Activated CD8-positive, alpha-beta memory T cell treated with anti-CD3 and anti-CD28 coated beads for 4 hours (primary cell): ENCODE measurements at places on chromosomes 1 and 21.

DNA sequence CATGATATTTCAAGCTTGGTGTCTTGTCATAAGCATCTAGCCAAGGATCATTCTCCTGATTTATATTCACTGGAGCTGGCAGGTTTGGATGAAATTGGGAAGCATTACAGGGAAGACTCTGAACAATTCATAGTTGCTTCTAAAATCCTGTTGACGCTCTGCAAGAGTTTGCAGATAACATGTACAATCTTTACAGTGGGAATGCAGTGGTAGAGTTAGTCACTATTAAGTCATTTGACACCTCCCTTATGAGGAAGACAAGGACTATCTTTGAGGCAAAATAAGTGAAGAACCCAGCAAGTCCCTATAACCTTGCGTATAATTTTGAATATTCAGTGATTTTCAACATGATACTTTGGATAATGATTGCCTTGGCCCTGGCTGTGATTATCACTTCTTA lies 45.3 kb upstream of the CRB1 start:
- DNase-seq: no peak

GRCh38 chr21:37490084-37490483 lies 123.5 kb downstream of the DYRK1A start:
- DNase-seq: no peak

GRCh38 chr1:119924948-119925898 lies 28.9 kb upstream of the ADAM30 start:
- no peak for DNase-seq

DNA sequence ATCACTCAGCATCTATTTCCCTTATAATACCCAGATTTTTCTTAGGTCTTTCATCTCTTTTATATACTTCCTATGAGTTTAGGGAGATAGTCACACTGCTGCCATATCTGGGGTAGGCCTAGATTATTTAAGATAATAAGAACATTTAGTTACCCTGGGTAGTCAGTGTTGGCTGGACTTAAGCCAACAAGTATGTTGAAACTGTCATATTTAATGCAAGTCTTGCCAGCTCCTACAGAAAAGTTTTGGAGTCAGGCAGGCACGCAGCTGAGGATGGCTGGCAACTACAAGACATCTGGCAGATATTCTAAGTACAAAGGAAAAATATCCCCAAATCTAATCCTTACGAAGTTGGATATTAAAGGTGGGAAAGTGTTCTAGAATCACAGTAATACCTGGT lies 19.2 kb upstream of the DEPDC1 start:
- DNase-seq: no peak

- DNase-seq: no peak
These were observed 1.0 kb upstream of the HP1BP3 start for GRCh38 chr1:20787840-20788795.

DNA sequence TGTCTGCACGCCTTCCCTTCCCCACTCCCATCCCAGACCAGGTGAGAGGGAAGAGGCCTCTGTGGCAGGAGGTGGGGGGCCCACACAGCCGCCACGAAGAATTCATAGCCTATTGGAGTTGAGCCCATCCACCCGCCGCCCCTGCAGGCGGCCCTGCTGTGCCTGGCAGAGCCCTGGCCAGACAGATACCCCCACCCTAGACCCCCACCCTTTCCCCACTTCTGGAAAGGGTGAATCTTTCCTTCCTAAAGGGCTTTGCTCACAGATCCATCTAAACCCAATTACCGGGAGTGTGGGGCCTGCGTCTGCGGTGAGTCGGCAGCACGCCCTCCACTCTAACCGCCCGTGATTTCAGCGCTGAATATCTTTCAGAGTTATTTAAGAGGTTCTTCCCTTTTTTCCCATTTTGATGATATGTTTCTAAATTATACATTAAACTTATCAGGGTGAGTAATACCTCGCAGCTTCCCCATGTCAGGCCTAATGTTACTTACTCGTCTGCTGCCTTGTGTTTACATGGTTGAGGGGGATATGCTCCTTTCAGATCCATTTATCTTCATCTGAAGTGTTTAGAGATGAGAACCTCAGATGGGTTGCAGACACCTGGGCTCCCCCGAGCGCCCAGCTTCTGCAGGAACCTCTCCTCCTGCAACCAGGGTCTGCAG lies 183.9 kb upstream of the VAMP3 start:
- no peak for DNase-seq

DNA sequence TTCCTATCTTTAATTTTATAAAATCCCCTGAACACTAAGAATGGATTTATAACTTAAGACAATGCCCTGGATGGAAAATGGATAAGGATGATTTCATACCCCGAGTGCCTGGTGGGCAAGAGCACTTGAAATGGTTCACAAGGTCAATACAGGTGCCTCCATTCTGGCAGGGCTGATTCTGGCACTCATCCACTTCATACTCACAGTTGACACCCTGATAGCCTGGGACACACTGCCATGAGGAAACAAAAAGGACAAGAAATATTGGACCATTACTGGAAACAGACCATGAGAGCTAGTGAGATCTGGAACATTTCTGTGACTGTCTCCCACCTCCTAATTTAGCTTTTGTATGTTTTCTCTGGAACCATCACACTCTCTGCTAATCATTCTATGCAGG lies 39.1 kb upstream of the ADAM30 start:
- DNase-seq: no peak

DNA sequence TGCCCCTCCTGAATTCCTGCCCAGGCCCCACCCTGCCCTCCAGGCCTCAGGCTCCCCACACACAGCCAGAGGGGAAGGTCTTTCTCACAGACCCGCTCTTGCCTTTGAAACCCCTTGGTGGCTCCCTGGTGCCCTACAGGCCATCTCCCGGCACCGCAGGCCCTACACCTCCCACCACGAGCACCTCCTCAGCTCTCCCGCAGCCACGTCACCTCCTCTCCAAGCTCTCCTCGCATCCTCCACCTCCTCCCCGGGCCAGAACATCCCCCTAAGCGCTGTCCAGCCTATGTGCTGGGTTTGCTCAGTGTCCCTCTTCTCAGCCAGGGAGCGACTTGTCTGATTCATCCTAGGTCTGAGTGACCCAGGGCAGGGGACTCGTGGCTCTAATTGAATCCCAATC lies 66.4 kb downstream of the DMRTB1 start:
- no peak for DNase-seq

GRCh38 chr1:245493029-245493428 lies 338.2 kb downstream of the KIF26B start:
- DNase-seq: no peak

DNA sequence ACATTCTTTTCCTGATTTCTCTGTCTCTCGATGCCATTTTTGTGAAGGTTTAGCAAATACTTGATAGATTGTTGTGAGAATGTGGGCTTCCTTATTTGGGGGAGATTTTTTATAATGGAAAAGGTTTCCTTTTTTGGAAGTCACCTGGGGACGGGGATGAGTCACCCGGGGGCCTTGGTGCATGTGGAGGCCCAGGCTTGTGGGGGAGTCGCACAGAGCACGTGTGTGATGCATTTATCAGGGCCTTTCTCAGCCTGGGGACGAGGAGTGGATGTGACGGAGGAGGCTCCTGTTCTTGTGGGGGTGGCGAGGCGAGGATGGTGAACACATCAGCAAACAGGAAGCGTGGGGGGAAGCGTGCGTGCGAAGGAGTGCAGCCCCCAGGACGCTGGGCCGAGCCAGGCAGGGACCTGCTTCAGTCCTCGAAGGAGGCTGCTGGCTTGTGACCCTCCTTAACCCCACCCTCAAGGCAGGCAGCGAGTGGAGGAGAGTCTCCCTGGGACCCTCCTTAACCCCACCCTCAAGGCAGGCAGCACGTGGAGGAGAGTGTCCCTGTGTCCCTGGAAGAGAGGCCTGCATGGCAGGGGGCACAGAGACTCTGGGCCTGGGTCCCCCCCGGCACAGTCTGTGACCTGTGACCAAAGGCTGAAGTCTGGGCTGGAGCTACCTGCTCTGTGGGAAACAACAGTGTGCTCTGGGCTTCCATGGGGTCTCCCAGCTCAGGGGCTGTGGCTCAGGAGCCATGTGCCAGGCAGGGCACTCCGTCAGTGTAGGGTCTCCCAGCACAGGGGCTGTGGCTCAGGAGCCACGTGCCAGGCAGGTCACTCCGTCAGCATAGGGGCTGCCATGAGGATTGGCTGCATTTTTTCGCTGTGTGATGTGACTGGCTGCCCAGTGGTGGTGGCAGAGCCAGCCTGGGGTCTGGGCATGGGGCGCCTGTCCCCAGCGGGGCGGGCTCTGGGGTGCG lies 57.2 kb downstream of the AGPAT3 start:
- peak; percentile 81 for DNase-seq

DNA sequence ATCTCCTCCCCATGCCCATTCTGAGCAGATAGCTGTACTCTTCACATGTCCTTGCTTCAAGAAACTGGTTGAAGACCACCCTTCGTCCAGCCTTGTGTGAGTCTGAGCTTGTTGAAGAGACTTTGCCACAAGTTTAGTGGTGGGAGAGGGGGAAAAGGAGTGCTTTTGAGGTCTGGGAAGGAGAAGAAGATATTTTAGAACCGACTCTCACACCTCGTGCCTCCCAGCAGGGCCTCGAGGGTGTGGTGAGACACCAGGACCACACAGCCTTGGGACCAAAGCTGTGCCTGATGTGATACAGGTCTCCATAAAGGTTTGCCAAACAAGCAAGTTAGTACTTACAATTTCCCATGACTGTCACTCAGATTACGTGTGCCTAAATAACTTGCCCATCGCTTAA lies 201.8 kb downstream of the DYRK1A start:
- no peak for DNase-seq

GRCh38 chr1:230091473-230092231 lies 24.6 kb downstream of the GALNT2 start:
- DNase-seq: no peak

DNA sequence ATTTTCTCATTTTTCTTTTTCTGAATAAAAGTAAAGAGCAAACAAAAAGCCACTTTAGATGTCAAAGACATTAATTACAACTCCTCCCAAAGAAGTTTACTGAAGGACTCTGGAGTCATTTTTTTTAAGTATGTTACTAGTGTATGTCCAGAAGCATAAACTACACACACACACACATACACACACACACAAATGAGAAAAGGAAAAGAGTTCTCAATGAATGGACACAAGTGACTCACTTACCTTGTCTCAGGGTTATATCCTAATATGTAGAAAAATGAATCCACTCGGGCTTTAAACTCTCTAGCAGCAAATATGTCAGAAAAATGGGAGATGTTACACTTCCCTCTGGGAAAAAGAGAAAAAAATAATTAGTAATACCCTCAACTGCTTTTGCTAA lies 223.1 kb downstream of the SLC45A1 start:
- DNase-seq: no peak

GRCh38 chr1:226526801-226527595 lies 21.6 kb upstream of the STUM start:
- DNase-seq: no peak

DNA sequence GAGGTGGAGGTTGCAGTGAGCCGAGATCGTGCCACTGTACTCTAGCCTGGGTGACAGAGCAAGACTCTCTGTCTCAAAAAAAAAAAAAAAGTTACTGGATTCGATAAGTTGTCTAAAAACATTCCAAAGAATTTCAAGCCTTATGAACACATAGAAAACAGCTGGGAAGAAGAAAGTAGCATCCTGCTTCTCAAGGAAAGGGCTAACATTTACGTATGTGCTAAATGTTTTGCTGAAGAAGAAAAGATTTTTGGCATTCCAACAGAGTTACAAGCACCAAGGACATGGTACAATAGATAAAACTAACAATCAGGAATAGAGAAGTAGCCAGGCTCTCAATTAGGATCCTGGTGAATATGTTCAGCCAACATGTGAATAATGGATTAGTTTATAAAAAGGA lies 69.8 kb downstream of the HFM1 start:
- DNase-seq: no peak

- DNase-seq: no peak
These were observed 7.5 kb downstream of the PCSK9 start for GRCh38 chr1:55046871-55047270.

DNA sequence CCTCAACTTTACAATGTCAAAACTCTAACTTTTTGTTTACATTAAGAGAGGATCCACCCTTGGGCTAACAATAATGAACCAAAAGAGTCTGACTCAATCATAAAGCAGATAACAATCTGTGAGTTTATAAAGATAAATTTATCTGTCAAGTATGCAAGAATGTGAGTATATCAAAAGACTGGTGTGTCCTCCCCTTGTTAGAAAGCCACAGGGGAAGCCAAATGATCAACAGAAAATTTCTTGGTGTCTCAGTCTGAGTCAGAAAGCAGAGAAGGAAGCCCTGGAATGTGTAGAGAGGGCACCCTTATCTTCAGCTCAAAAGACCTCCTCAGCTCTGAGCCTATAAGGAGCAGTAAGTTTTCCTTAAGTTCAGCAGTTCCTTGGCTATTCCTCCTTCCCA lies 13.9 kb upstream of the PDIK1L start:
- no peak for DNase-seq

DNA sequence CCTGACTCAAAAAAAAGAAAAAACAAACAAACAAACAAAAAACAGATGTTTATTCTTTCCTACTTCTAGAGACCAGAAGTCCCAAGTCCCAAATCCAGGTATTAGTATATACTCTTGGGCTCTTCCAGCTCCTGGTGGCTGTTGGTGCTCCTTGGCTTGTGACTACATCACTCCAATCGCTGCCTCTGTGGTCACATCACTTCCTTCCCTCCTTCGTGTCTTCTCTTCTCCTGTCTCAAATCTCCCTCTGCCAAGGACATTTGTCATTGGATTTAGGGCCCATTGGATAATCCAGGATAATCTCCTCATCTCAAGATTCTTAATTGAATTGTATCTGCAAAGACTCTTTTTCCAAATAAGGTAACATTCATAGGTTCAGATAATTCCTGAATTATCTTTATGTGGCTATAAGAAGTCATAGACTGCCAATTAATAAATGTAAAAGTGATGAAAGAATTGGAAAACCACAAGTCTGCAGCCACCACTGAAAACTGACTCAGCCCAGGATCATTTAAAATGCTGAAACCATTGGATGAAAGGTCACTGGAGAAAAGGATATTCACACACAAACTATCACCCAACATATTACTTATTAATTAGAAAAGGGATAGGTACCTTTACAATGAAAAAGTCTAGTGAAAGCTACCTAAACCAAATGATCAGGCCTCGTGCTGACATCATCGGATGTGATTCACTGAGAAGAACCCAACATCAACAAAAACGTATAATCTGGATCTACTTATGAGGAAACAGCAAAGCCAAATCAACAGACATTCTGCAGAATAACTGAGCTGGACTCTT lies 67.1 kb downstream of the ZNF281 start:
- DNase-seq: no peak
